CD4-positive, alpha-beta T cell treated with Interleukin-4 for 1 hour (primary cell): ENCODE measurements at places on chromosomes 1 and 21.

DNA sequence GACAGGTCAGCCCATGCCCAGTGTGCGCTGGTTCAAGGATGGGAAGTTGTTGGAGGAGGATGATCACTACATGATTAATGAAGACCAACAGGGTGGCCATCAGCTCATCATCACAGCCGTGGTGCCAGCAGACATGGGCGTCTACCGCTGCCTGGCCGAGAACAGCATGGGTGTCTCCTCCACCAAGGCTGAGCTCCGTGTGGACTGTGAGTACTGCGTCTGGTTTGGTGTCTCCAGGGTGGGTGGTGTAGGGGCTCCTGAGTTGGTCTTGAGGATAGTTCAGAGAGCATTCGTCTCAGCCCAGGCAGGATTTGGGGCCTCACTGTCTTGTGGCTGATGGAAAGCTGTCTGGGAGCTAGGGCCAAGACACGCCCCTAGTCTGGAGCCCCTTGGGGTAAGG lies 83.2 kb downstream of the TRIM11 start:
- DNase-seq, result no peak

DNA sequence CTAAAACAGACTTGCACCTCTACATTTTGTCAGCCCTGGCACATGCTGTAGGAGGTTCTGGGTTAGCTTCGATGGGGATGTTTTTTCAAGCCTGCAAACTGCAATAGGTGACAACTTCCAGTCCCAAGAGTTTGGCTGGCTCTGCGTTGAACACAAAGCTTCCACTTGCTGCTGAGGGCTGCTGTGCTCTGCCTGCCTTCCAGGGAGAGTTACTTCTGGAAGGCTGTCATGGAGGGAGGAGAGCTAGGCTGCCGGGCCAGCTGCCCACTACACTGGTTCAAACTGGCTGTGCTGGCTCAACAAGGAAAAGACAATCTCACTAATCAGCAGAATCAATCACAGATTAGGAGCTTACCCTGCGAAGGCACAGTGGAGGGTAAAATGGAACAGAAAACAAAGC lies 46.7 kb upstream of the PPP2R5A start:
- no peak for DNase-seq

GRCh38 chr1:91944087-91944486 lies 5.1 kb upstream of the BRDT start:
- DNase-seq, result no peak

- DNase-seq, result no peak
These were observed 142.0 kb upstream of the ATP1B1 start for GRCh38 chr1:168964478-168964877.

- no peak for DNase-seq
These were observed 19.7 kb upstream of the GPR52 start for GRCh38 chr1:174428033-174428432.

DNA sequence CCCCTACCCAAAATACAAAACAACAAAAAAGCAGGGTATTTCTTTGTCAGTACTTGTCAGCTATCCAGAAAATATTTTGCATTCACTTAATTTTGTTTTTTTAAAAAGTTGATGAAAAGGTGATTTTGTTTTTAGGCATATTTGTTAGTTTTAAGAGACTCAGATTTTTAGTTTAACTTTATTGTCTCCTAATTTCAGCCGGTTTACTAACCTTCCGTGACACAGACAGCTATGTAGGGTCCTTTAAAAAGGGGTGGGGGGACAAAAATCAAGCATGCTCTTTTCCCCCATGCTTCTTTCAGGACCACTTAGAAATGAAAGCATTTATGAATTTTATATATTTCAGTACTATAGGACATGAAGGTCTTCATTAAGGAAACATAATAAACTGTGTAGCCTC lies 1.6 kb downstream of the PBX1 start:
- DNase-seq, result no peak

DNA sequence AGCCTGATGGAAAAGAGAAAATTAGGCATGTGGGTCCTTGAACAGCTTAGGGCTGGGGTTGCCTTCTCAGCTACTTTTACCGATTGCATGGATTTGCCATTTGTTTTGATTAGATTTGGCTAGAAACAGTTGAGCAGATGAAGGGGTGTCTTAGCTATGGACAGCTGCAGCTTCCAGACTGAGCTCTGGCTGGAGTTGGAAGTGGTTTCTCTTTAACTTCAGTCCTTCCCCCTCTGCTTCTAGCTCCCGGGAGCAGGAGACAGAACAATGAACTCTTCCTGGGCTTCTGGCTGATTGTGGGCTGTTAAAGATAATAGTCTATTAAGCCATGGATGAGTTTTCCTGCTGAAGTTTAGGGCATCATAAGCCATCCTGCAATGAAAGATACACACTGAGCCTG lies 50.7 kb downstream of the UBE2T start:
- DNase-seq, result no peak

DNA sequence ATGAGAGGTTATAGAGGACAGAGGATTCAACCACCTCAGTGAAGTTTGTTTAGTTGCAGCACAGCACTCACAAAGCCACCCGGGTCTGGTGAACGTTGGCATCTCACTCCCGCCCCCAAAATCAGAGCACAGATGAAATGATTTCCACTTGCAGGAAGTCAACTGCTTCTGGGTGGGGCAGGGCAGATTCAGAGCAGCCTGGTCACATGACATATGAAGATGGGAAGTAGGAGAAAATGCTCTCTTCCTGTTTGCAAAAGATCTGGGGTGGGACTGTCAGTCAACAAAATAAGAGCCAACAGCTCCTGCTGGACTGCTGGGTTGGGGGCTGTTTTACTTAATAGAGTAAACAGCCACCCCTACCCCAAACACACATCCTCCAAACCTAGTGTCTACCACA lies 43.2 kb downstream of the LRRC71 start:
- peak; percentile 51 for DNase-seq

- DNase-seq, result no peak
These were observed 4.3 kb downstream of the ADAMTS1 start for GRCh38 chr21:26840912-26841311.

GRCh38 chr1:230231774-230232145 lies 164.7 kb downstream of the GALNT2 start:
- no peak for DNase-seq

DNA sequence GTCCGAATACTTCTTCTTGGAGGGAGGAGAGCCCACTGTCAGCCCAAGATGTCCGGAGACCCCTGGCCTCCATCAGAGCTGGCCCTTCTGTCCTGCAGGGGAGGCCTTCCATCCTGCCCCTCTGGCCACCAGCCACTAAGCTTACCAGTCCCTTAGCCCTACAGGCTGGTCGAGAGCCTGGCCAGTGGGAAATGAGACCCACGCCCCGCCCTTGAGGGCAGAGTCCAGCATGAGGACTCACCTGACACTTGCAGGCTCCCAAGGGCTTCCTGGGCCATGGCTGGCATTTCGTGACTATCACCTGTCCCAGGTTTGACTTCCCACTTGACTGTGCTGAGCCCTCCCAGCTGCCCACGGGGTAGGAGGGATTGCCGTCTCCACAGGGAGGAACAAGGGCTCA lies 361.8 kb upstream of the VAMP3 start:
- DNase-seq, result no peak

- DNase-seq, result no peak
These were observed 25.9 kb upstream of the IL19 start for GRCh38 chr1:206744683-206745082.

DNA sequence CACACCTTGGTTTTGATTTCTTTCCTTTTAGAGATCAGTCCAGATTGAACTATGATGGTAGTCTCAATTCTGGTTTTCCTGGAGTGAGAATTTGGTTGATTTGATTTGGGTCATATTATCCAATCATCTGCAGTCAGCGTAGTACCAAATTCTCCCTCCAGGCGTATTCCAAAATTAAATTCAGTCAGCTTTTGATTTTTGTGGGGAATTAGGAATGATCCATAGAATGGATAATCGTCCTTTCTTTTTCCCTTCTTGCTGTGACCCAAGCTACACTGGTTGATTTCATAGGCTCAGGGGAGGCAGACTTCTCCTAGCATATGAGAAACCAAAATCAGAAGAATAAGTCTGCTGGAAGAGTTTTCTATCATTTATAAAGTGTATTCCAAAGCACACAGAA lies 4.9 kb downstream of the PRCC start:
- no peak for DNase-seq

GRCh38 chr1:104921525-104921924 lies 1171.8 kb downstream of the AMY1C start:
- no peak for DNase-seq

DNA sequence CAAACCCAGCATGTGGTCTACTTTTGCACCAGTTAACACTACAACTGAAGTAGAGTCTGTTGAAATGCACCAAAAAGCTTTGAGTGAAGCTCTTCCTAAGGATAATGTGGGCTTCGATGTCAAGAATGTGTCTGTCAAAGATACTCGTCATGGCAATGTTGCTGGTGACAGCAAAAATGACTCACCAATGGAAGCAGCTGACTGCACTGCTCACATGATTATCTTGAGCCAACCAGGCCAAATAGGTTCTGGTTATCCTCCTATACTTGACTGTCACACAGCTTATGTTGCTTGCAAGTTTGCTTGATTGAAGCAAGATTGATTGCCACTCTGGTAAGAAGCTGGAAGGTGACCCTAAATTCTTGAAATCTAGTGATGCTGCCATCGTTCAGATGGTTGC lies 85.2 kb downstream of the DENND1B start:
- DNase-seq, result no peak

DNA sequence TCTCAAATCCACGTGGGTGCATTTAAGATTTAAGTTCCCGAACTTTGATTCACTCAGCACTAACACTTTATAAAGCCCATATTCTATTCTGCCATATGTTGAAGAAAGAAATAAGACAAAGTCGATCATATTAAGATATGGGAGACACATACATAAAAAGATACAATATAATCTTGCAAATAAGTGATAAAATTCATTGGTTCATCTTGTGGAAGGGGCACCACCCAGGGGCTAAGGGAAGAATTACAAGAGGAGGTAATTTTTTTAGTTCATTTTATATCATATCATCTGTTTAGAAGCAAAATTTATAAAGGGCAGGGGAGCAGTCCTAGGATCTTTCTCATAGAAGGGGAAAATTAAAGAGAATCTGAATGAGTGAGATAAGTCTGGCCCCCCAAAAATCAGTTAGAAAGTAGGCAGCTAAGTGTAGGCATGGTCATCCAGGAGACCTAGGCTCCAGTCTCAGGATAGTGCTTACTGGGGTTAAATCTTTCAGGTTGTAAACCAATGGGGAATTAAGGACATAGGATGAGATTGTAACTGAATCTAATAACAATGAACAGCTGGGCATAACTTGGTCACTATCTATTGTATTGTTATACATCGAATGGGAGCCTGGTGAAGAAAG lies 124.2 kb upstream of the L1TD1 start:
- no peak for DNase-seq

GRCh38 chr21:39663066-39663465 lies 50.3 kb downstream of the B3GALT5 start:
- DNase-seq, result no peak
